Erythroblast (primary cell): ENCODE measurements at places on chromosomes 16 and 17.

GRCh38 chr17:42131981-42132432 is 9.4 kb downstream of the HSPB9 start:
- DNase-seq: no peak

DNA sequence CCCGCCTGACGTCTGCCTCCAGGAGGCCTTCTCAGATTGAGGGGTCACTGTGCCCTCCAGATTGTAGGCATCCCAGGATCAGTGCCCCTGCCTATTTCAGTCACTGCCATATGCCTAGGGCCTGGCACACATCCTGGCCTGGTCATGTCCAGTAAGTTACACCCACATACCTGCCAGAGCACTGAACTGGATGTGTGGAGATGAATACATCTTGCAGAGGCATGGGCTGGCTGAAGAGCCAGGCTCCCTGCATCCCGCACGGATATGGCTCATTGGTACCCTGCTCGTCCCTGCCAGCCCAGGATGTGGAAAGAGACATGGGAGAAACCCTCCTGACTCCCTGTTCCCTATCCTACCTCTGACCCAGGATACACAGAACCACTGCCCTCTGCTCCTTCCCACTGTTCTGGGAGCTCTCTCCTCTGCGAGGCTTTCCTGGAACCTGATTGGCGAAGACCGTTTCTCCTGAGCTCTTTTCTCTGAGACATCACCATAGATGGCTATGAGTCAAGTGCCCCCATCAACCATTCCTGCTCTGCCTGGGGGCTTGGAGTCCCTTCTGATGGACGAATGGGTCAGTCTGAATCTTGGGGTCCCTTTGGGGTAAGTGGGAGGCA is 40.0 kb upstream of the TAC4 start:
- DNase-seq: no peak

DNA sequence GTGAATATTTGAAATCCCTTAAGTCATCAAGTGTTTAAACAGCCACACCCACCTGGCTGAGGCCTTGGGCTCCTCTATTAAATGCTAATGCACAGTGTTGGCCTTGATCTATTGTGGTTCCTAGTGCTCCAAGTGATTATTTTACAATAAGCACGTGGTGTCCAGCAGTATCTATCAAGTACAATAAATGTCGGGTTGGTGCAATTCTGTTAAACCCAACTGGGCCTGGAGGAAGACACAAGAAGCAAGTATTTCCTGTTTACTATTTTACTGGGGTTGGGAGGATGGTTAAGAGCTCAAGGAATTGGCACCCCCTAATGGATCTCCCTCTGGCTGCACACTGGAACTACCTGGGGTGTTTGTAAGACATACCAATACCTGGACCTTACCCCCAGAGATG is 72.1 kb upstream of the HNF1B start:
- DNase-seq: no peak

GRCh38 chr17:55567240-55568214 is 56.3 kb upstream of the SMIM36 start:
- DNase-seq: no peak

DNA sequence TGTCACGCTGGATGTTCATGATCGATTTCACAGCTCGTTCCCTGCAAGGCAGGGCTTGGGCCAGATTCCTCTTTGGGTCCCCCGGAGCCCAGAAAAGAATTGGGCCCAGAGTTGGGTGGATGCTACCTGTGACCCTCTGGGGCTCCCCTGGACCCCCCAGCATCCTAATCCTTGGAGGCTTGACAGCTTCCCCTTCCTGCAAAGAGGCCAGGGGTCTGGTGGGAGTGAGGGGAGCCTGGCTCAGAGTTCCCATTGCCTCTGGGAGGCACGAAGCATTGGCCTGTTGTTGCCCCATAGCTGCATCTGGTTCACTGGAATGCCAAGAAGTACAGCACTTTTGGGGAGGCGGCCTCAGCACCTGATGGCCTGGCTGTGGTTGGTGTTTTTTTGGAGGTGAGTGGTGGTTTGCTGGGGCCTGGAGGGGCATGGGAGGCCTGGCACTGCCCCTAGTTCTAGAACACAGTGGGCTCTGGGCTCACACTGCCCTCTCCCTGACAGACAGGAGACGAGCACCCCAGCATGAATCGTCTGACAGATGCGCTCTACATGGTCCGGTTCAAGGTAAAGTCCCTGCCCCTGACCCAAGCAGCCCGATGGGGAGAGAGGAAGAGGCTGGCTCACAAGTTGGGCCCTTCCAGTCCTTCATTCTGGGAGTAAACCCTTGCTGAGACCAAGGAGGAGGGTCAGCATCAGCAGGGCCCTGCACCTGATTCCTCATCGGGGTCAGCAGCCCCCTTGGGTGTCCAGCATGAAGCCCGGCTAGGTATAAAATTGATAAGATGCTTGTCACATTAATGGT is 7.2 kb downstream of the CA7 start:
- DNase-seq: no peak

DNA sequence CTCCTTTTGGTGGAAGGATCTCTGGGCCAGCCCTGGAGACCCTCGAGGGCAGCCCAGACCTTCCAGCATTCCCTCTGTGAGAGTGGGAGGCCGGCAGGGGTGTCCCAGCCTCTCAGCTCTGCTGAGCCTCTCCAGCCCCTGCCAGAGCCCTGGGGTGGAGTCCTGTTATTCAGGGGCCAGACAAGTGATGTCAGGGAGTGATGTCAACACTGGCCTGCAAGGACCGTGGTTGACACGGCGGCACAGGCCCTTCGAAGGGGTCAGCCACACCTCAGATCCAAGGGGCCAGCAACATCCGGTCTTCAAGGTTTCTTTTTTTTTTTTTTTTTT is 231.2 kb downstream of the KATNIP start:
- no peak for DNase-seq

DNA sequence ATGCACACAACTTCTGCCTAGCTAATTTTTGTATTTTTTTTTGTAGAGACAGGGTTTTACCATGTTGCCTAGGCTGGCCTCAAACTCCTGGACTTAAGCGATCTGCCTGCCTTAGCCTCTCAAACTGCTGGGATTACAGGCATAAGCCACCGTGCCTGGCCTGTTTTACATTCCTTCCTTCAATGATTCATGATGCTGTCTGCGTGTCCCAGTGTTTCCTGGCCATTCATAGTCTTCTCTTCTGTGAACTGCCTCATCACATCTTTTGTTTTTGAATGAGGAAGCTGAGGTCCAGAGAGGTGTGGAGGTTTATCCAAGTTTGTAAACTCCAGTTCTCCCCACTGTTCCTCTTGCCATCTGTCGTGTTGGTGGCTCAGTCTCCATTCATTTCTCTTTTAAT is 64.5 kb upstream of the MED9 start:
- DNase-seq: no peak
